ENCODE measurements at places on chromosomes 11 and 22.

GRCh38 chr11:19651653-19652052, 61.0 kb upstream of the NAV2 start:
- no peak for DNase-seq

DNA sequence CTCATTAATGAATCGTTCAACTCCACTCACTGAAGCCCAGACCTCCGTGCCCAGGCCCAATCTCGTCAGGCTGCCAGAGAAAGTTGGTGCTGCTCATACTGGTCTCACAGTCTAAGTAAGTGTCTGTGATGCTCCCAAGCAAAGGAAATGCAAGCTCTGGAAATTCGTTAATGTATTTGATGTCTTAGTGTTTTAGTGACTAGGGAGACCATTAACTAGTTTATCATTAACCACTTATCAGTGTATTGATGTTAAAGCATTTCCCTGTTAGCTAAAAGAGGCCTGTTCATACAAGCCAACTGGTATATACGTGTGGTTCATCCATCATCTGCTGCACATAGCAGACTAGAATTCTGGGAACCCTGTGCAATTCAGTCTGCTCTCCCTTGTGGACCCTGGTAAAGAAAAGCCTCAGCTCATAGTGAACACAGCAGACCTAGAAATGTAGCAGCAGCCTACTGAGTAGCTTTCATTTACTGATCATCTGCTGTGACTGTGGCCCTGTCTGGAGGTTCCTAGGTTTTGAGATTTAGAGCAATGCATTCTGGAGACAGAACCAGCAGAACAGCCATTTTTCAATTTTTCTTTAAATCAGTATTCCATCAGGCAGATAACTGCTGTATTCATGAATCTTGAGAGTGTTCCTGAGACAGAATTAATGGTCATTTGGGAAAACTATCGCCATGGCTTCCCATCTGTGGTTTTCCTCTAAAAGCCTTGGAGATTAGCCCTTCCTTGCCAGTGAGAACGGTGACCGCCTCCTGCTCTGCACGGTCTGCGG, 15.7 kb upstream of the AIFM3 start:
- DNase-seq = no peak

- no peak for DNase-seq
These were observed 759 bp downstream of the DESI1 start for GRCh38 chr22:41619979-41620588.

DNA sequence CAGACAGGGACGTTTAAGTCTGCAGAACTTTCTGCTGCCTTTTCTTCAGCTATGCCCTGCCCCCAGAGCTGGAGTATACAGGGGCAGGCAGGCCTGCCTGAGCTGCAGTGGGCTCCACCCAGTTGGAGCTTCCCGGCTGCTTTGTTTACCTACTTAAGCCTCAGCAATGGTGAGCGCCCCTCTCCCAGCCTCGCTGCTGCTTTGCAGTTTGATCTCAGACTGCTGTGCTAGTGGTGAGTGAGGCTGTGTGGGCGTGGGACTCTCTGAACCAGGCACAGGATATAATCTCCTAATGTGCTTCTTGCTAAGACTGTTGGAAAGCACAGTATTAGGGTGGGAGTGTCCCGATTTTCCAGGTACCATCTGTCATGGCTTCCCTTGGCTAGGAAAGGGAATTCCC, 38.5 kb downstream of the NELL1 start:
- DNase-seq = no peak

DNA sequence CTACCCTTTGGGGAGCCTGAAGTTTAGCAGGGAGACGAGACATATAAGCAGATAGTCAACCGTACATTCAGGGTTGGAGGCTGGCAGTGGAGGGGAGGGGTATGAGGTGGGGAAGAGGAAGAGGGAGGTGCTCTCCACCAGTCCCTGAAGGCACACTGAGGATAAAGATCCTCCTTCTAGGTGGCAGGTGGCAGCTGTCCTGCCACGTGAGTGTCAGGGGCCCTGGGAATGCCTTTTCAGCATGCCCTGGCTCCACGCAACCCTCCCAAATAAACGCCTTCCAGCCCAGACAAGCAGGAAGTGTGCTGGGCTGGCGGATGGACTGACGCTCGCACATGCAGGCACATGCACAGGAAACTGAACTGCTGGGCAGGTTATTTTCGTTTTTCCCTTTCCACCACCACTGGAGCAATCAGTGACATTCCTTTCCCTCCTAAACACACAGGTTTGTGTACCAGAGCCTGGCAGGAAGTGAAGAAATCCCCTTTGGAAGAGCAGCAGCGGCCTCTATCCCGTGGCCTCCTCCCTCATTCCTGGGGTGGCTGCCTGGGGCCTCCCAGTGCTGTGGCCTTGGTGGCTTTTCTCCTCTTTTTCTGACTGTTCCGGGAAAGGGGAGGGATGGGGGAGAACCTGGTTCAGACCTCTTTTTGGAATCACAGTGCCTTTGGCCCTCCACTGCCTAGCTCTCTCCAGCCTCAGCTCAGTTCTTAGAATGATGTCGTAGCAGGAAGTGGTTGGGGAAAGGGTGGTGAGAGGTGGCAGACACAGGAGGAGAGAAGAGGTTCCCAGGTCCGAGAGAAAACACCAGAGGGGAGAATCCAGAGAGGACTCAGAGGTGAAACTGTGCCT, 157.0 kb upstream of the TIMP3 start:
- no peak for DNase-seq

- no peak for DNase-seq
These were observed 419.4 kb downstream of the SHANK2 start for GRCh38 chr11:70833011-70833410.
